ENCODE measurements at places on chromosomes 7 and 10.

DNA sequence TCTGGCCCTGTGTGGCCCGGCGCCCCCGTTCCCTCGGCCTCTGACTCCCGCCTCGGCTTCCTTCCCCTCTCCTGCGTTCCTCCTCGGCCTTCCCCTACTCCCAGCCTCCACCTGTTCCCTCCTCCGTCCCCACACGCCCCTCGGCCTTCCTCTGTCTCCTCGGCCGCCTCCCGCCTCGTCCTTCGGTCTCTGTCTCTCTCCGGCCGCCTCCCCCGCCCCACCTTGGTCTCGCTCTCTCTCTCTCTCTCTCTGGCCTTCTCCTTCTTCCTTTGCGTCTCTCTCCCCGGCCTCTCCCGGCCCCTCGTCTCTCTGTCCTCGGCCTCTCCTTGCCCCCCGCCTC is 588 bp downstream of the GET4 start:
- DNase-seq: no peak

GRCh38 chr7:123366626-123367025 is 166.9 kb upstream of the SLC13A1 start:
- no peak for DNase-seq

DNA sequence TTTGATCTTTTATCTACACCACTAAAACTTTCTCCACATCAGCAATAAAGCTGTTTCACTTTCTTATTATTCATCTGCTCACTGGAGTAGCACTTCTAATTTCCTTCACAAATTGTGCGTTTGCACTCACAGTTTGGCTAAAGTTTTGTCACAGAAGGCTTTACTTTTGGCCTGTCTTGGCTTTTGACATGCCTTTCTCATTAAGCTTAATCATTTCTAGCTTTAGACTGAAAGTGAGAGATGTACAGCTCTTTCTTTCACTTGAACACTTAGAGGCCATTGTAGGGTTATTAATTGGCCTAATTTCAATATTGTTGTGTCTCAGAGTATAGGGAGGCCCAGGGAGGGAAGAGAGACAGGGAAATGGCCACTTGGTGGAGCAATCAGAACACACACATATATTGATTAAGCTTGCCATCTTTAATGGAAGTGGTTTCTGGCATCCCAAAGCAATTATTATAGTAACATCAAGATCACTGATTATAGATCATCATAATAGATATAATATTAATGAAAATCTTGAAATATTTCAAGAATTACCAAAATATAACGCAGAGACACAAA is 512.5 kb downstream of the ETV1 start:
- no peak for DNase-seq

DNA sequence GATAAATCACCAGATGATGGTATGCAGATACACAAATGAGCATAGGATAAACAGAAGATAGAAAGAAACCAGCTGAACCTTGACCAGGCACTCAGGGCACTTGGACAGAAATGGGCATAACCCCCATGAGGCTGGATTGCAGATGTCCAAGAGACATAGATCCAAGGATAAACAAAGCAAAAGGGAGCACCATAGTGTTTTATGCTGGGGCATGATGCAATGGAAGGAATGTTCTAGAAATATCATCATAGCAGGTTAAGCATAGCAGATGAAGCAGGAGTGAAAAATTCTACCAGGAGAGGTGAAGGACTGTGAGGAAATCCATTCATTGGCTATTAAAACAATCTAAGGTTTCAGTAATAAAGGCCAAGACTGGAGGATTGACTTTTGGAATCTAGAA is 70.5 kb upstream of the TES start:
- no peak for DNase-seq

GRCh38 chr10:125095776-125096175 is 64.6 kb downstream of the CTBP2 start:
- DNase-seq: no peak

DNA sequence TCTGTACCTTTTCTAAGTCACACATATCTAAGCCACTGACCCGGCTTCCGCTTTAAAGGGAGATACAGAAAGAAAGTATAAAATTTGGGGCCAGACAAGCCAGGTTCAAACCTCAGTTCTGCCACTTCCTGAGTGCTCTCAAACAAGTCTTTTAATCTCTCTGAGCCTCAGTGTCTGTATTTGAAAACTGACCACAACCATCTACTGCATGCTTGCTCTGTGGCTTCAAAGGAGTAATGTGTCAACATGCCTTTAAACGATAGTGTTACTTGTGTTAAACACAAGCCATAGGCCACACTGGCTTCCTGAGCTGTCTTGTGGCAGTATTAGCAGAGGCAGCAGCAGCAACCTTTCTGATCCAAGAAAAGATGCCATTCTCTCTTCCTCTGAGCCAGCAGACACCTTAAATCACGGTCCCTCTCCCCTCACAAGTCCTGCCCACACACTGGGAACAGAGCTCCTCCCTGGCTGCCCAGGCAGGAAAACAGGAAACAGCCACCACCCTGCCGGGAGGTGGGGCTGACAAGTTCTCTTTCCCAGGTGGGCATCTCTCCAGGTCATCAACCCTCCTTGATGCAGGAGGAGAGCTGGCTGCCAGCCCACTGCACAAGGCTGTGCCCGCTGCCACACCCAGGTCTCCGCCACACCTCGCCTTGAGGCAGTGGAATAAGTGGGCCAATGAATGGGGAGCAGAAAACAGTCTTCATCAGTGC is 10.7 kb downstream of the HIP1 start:
- no peak for DNase-seq

- DNase-seq: no peak
Observed at GRCh38 chr7:44156453-44157010, 15.4 kb upstream of the MYL7 start.

DNA sequence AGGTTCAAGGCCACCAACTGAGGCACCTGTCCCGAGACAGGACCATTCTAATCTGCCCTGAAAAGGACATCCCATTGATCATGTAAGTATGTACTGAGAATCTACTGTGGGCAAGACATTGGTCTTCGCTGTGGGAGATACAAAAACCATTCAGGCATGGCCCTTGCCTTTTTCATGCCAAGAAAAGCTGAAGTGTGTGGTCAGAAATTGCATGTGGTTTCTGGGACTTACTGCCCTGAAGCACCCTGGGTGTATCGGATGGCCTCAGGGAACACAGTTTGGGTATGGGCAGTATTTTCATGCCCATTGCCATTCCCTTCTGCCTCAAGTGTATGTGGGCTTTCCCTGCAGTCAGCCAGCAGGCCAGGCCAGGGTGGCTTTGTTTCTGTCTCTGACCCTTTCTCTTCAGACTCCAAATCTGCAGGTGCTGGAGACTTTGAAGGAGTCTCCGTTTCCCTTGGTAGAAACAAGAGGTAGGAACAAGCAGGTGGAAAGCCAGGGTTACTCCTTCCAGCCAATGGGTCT is 285.7 kb downstream of the ZEB1 start:
- DNase-seq: no peak

DNA sequence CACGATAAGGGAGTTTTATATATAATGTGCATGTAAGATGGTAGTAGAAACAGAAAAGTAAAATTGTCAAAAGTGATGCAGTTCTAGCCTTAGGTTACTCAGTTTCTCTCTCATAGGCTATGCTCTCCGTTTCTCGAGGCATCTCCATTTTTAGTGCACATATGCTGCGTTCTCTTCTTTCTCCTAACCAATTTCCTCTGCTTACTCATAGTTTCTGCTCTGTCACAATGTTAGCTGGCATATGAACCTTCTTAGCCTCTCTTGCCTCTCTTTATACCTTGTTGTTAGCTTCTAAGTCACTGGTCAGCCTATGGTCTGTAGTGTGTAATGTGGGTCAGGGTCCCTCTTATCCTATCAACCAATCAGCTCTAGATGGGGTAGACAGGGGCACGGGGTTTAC is 280.6 kb upstream of the ETV1 start:
- no peak for DNase-seq

DNA sequence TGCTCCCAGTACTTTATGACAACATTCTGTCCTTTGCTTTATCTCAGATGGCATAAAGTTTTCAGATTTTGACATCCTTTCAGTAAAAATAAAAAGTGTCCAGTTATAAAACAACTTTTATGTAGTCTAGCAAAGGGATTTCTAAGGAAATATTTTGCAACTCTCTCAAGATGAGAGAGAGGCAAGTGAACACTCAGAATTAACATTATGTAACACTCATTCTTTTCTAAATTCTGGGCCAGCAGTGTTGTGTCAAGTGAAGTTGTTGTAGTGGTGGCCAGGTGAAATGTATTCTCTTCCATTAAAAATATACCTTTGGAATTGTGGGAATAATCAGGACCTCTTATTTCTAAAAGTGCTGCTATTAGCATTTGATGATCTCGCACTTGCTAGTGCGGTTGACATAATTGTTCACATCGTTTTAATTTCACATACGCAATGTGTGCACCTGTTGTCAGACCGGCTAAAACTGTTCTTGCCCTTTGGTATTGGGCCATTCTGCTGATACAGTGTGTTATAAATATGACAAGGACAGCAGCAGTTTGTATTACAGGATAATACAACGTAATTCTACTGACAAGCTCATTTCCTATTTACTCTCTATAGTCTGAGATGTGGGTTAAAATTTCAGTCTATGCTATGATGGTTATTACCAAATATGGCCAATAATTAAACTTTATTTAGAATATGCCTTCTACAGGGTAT is 23.8 kb downstream of the CPED1 start:
- no peak for DNase-seq

GRCh38 chr10:110774069-110775019 is 97.4 kb upstream of the PDCD4 start:
- DNase-seq: peak; percentile 22

- DNase-seq: no peak
Observed at GRCh38 chr10:63917363-63917762, 396.2 kb downstream of the REEP3 start.

DNA sequence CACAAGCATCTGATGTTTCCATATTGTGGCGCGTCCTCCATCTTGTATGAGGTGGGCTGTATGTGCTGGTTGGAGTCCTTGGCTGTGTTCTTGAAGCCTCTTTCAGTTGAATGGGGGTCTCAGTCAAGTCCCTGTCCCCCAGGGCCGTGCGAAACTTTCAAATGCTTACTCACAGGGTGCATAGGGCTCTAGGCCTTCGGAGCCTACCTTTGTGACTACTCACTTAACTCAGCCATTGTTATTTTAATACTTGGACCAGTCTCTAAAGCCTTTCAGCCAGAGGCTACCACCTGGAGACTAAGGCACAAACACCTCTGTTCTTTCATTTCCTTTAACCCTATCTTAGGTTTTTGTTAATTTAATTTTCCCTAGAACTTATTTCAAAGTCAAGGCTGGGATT is 785.9 kb downstream of the GATA3 start:
- DNase-seq: no peak

DNA sequence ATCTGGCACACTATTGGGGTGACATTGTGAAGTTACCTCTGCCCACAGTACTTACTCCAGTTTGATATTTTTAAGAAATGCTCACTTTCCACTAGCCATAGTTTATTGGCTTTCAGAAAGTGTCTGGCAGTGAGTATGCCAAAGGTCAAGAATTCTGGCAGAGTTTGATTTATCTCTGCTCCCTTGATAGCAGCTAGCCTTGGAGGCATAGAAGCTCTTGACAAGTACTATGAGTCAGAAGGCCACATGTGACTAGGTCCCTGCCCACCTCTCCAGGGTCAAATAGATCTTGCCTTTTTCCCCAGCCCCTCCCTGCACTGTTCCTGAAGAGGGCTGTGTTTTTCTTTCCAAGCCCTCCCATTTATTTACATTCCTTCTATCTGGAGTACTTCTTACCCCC is 202.2 kb downstream of the AUTS2 start:
- peak; percentile 9 for DNase-seq

DNA sequence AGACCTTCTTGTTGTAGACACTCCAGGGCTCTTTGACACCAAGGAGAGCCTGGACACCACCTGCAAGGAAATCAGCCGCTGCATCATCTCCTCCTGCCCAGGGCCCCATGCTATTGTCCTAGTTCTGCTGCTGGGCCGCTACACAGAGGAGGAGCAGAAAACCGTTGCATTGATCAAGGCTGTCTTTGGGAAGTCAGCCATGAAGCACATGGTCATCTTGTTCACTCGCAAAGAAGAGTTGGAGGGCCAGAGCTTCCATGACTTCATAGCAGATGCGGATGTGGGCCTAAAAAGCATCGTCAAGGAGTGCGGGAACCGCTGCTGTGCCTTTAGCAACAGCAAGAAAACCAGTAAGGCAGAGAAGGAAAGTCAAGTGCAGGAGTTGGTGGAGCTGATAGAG is 5.5 kb downstream of the GIMAP7 start:
- DNase-seq: no peak

DNA sequence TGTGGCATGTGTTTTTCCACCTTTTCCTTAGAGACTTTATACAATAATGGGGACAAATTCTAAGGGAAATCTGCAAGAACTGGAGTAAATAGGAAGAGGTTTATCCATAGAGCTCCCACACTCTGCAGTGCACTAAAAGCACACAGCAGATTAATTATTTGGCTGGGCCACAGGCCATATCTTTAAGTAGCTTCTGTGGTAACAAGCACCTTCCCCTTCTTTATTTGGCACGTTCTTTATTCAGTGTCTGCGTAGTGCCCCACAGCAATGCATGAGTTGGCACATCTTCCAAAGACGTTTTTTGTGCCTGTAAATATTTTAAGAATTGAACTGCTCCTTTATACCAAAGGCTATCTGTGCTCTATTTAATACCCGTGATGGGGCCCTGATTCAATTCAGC is 104.9 kb upstream of the MBL2 start:
- no peak for DNase-seq

DNA sequence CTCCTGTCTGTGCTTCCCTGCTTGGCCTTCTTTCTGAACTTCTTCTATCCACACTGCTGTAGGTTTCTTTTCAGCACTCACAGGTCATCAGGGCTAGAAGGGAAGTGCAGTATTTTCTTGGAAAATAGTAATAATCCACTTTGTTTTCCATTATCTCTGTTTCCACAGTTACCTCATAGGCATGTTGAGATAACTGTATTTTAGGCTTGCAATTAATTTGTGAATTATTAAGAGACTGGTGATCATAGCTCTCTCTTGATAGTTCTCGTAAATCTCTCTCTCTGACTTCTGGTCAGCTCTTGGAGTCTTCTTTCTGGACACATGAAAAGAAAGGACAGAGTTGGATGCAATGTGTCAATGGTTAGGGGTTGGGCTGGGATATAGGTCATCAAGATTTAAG is 243.6 kb upstream of the IGFBP3 start:
- DNase-seq: no peak

- DNase-seq: no peak
Observed at GRCh38 chr7:5193880-5194279, 3.8 kb downstream of the WIPI2 start.

DNA sequence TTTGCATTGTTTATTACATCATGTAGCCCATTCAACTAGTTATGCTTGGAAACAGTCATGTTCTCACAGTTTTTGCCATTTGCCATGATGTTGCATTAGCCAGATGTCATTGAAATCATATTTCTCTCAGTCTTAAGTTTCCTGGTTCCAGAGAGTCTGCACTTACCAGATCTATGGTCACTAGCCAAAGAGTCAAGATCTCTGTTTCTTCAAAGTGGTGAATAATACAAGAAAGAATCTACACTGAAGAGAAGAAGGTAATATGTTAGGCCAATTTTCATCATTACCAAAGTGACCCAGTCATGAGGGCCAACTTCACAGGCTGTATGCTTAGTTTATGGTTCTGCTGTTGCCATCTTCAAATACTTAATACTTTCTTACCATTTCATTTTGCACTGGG is 89.0 kb upstream of the PHYHIPL start:
- DNase-seq: no peak

Measured in suppressor macrophage treated with lipopolysaccharide for 1 hour (primary cell).